ENCODE measurements at places on chromosomes 6 and 20.

- no peak for DNase-seq
These were observed 3.3 kb upstream of the TMEM217 start for GRCh38 chr6:37261198-37261597.

- no peak for DNase-seq
These were observed 310.5 kb downstream of the TAF4 start for GRCh38 chr20:61754976-61755778.

DNA sequence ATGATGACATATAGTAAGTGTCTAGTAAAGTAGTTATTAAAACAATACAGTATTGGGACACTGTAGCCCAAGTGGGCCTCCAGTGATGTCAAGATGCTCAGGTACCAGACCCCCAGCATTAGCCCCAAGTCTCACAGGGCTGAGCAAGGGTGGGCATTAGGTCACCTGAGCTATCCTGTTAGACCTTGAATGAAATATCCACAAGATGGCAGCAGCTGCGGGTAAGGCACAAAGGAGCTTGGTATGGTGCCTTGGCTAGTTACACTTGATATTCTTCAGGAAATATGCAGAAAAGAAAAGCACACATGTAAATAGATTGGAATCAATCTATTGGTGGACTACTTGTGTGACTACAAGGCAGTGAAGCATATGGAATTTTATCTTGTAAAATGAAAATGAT, 701.8 kb upstream of the ADGRB3 start:
- DNase-seq: peak; percentile 11

DNA sequence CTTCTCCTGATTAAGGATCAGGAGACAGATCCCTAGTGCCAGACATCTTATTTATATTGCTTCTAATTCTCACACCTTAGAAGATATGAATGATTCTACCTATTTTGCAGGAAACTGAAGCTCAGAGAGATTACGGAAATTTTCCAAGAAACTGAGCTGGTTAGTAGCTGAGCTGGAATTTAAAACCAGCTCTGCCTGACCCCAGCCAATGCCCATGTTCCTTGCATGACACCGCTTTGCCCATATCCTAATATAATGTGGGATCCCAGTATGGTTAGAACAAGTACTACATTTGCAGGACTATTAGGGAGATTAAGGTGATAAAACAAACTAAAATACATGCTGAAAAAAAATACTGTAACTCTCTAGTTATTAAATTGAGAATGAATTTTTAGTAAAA, 1.9 kb downstream of the TMEM30A start:
- DNase-seq: no peak

GRCh38 chr6:152572338-152573088, 64.6 kb downstream of the SYNE1 start:
- no peak for DNase-seq

DNA sequence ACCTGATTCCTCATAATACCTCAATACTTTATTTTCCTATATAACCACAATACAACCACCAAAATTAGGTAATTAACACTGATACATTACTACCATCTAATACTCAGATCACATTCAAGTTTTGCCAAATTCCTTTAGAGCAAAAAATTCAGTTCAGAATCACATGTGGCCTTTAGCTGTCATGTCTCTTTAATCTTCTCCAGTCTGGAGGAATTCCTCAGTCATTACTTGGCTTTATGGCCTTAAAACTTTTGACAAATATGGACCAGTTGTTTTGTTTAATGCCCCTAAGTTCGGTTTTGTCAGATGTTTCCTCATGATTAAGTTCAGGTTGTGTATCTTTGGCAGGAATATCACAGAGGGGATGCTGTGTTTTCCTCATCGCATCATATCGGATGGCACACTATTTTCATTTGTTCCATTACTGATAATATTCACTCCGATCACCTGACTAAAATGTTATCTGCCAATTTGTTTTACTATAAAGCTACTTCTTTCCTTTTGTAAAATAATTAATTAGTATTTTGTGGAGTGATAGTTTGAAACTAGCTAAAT, 51.2 kb upstream of the AKIRIN2 start:
- no peak for DNase-seq

DNA sequence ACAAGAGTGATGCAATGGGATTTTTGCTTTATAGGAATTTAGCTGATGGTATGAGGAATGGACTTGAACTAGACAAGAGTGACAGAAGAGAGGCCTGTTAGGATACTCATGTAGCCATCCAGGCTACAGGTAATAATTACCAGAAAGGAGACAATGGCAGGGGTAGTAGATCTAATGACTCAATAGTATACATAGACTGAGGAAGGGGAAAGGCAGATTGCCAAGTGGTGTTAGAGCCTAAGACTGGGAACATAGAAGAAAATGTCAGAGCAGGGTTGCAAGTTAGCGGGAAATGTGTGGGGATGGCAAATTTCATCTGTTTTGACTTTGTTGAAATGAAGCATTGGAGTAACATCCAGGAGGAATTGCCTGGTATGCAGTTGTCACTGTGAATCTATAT, 295.6 kb downstream of the UTRN start:
- no peak for DNase-seq

- no peak for DNase-seq
These were observed 51.6 kb upstream of the BMP6 start for GRCh38 chr6:7674291-7674690.

GRCh38 chr6:81633391-81633790, 119.1 kb downstream of the TENT5A start:
- no peak for DNase-seq

DNA sequence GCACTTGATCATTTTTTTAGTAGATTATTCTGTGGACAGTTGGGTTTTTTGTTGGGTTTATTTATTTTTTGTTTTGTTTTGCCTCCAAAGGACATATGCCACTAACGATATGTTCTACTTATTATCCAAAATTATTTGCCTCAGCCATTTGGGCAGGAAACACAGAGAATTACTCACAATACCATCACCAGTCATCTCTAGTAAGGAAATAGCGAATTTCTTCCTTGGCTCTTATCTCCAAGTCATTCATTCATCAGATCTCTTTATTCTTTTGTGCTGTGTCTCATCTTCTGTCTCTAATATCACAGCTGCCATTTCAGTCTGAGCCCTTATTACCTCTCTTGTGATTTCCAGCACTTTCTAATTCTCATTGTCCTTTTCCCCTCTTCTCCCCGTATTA, 130.4 kb upstream of the SMLR1 start:
- no peak for DNase-seq

DNA sequence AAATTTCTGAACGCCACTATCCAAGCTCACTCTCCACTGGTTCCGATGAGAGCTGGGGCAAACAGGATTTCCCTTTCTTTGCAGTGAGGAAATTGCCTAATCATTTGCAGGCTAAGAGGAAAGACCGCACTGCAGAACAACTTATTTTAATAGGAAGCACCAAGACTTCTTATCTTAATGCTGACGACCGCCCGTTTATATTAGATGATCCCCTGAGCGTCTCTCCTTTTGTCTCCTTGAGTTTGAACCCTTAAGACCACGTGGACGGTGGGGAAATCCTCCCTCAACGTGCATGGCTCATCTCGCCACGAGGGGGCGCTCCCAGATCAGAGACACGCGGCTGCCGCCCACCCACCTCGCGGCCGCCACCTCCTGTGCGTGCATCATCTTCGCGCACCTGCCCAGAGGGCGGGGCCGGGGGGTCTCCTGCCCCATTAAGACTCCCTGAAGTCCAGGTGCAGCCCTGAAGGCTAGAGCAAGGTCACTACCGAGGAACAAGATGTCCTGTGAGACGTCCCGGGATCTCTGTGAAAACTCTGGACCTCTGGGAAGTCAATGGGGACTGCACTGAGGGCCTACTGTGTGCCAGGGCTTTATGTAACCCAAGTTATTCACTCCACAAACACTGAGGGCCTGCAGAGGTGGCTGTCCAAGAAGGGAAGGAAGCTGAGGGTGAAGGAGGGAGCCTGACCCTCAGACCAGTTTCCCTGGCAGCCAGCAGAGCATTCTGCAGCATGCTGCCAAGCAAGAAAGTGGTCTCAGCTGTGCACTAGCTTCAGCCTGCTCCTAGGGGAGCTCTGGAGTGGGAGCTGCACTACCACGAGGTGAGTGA, 28.1 kb downstream of the PDYN start:
- DNase-seq: peak; percentile 77

DNA sequence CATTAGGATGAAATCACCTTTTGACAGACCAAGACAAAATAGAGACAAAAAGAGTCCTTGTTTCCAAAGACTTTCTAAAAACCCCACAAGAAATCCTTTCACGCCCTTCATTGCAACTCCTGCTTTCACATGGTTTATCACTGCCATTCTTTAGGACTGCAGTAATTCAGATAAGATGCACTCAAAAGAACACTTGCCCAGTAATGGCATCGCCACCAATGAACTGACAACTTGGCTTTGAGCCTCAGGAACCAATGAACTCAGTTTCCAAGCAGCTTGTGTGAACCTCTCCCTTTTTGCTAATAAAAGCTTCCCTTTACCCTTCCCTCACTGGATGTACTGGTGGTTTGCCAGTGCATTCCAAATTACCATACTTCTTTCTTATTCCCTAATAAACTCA, 21.8 kb downstream of the OSTM1 start:
- DNase-seq: no peak

DNA sequence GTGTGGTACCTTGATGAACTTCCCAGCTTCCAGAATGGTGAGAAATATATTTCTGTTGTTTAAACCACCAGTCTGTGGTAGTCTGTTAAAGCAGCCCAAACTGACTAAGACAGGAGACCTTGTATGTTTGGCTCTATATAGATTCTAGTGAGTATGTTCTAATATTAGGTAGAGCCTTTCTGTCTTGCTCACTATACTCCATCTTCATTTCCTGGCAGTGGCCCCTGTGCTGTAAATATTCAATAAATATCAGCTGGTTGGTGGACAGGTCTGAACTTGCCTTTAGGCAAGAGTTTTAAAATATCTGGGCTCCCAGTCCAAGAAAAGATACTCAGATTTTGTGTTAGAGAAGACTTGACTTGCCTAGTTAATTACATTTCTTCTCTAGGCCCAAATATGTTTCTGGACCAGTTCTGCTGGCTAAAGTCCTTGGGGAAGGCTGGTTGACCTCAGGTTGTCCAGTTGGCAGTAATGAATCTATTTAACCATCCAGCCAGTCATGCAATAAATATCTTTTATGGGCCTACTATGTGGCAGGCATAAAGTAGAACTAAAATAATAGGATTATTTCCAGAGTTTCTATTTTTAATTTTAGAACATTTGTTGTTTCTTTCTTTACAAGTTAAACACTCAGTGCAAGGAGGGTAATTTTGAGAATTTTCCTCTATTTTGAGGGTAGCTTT, 22.3 kb downstream of the PPP1R14C start:
- DNase-seq: no peak

- no peak for DNase-seq
These were observed 5.1 kb upstream of the SLC2A12 start for GRCh38 chr6:134057478-134057877.

DNA sequence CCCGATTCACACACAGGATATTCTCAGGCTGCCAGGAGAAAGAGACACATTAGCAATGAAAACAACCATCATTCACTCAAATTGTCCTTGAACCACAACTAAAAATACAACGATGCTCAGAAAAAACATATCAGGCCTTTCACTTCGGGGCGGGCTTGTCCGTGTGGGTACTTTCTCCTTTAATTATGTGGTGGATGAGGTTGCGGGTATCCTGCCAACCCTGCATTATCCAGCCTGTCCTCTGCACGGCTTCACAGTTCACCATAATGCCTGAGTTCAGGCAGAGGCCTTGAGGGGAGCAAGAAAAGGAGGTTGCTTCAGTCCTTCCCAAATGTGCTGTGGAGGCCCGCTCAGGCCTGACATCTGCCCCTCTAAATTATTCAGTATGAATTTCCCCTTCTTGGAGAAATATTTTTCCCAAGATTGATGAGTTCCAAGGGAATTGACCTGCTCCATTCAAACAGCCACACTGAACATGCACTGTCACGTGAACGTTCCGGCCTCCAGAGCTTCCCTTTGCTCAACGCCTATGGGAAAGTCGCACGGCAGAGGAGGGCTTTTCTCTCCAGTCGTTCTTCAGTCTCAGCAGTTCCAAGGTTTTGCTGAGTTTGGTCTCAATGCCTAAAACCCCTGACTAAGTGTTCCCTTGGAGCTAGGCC, 70.3 kb downstream of the MYLK4 start:
- DNase-seq: no peak

DNA sequence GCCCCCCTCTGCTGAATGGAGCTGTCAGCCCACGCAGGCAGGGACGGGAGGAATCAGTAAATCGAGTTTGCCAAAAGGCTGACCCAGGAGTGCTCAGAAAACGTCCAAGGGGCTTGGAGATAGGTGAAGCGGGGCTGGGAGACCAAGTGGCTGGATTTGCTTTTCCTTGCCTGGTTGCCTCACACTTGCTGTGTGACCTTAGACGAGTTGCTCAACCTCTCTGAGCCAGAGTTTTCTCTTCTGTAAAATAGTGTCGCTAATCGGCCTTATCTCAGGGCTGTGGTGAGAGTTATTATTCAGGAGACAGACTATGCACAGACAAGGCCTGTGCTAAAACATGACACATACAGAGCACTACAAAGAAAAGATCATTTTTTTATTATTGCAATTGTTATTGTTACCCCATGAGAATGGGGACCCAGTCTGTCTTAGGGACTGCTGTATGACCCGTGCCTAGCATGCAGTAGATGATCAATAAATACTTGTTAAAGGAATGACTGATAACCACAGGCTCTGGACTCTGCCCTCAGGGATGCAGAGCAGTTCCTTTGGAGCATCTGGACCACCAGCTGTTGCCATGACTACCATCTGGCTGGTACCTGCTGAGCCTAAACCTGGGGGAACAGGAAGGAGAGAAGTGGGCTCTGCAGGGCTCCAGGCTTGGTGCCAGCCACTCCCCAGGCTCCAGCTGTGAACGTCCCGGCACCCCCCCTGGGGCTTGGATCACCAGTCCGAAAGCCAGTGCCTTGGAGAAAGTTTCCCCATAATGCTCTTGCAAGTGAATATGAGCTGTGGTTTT, 901 bp downstream of the KCNK15 start:
- DNase-seq: no peak

DNA sequence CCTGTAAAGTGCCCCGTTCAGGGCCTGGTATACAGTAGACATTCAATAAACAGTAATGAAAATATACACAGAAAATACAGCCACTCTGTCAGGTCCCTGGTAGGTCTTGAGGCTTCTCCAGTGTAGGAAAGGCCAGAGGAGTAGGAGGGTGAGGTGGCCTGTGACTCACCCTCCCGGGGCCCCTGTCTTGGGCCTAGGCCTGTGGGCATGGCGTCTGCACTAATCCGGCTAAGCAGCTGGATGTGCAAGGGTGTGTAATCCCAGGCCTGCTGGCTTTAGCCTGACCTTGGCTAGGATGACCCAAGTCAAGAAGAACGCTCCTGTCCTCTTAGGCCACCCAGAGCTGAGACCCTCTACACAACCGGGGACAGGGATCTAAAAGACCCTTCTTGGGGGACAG, 84.9 kb downstream of the KCNB1 start:
- DNase-seq: no peak

GRCh38 chr20:14744723-14745122, 407.3 kb upstream of the FLRT3 start:
- no peak for DNase-seq

- no peak for DNase-seq
These were observed 4.7 kb upstream of the TAAR1 start for GRCh38 chr6:132663661-132664060.

GRCh38 chr6:166877906-166878305, 78.4 kb downstream of the RNASET2 start:
- no peak for DNase-seq
